ENCODE measurements at places on chromosomes 4 and X. TPM values are rescaled to one million over a fixed set of nuclear protein-coding genes. Genes with fewer than 3 reads are reported as not detected.

MAGEC3 gene
- total RNA-seq: not detected

TXK gene
- 2.7 TPM for total RNA-seq

SAGE1 gene
- total RNA-seq: not detected

BEND4 gene
- total RNA-seq: not detected

TRIM2 gene
- 8.0 TPM for total RNA-seq

BTK gene
- not detected for total RNA-seq

FABP2 gene
- total RNA-seq: not detected

SRPX gene
- 43.2 TPM for total RNA-seq

WDR45 gene
- total RNA-seq: 64.3 TPM

AMOT gene
- 3.1 TPM for total RNA-seq

GC gene
- not detected for total RNA-seq

ZNF185 gene
- total RNA-seq: 0.47 TPM

TEX11 gene
- total RNA-seq: not detected

NEUROG2 gene
- total RNA-seq: 0.40 TPM

NPY5R gene
- total RNA-seq: not detected

TLR2 gene
- total RNA-seq: 0.47 TPM

MEPE gene
- not detected for total RNA-seq

PLP1 gene
- not detected for total RNA-seq

H2AZ1 gene
- total RNA-seq: 127 TPM

SLC10A3 gene
- total RNA-seq: 28.5 TPM

ALAS2 gene
- total RNA-seq: not detected

PPM1K gene
- total RNA-seq: 49.2 TPM

SLC25A6 gene
- 219 TPM for total RNA-seq

CYLC1 gene
- total RNA-seq: not detected

TMSB15A gene
- 0.35 TPM for total RNA-seq

POF1B gene
- not detected for total RNA-seq

RBM3 gene
- total RNA-seq: 57.4 TPM

WAS gene
- total RNA-seq: 0.19 TPM

SHROOM4 gene
- not detected for total RNA-seq

SPANXA1 gene
- not detected for total RNA-seq

POLN gene
- 5.5 TPM for total RNA-seq

CNGA2 gene
- total RNA-seq: not detected

VGLL1 gene
- not detected for total RNA-seq

CTSO gene
- total RNA-seq: 32.9 TPM

Data from myocyte (in vitro differentiated cells).